CD8-positive, alpha-beta T cell (primary cell): ENCODE measurements at places on chromosomes 13 and 19. TPM values are rescaled to one million over a fixed set of nuclear protein-coding genes. Genes with fewer than 3 reads are reported as not detected.

Gene GPR18
- 31.9 TPM for total RNA-seq

Gene VRK3
- total RNA-seq = 73.1 TPM

- DNase-seq = no peak
These were observed 400.0 kb downstream of the LMO7 start for GRCh38 chr13:76036176-76036575.

DNA sequence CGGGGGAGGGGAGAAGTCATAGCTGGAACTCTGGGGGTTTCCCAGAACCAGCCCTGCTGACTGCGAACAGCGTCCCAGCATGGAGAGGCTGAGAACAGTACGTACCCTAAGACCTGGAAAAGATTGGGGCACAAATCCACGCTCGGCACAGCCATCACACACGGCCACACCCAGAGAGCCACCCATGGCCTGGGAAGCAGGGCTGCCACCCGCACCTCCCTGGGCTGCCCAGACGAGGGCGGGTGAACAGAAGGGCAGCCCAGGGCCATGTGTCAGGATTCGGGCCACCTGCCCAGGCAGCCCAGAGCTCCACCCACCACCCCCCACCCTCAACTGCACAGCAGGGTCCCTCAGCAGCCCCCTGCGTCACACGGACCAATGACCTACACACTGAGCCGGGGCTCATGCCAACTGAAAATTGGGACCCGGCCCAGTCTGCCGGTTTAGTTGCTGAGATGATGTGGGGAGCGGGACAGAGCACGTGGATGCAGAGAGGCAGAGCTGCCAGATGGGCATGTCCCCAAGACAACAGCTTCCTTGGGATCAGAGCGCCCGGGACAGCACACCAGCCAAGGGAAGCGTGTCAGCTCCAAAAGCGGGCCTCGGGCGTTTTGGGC, 8.5 kb downstream of the UBXN6 start:
- DNase-seq = no peak

GRCh38 chr19:46925548-46925950, 64.8 kb downstream of the ARHGAP35 start:
- no peak for DNase-seq

GRCh38 chr13:32165796-32166195, 134.2 kb downstream of the FRY start:
- DNase-seq = no peak
